ENCODE measurements at places on chromosomes 11 and 22. TPM values are rescaled to one million over a fixed set of nuclear protein-coding genes. Genes with fewer than 3 reads are reported as not detected.

DNA sequence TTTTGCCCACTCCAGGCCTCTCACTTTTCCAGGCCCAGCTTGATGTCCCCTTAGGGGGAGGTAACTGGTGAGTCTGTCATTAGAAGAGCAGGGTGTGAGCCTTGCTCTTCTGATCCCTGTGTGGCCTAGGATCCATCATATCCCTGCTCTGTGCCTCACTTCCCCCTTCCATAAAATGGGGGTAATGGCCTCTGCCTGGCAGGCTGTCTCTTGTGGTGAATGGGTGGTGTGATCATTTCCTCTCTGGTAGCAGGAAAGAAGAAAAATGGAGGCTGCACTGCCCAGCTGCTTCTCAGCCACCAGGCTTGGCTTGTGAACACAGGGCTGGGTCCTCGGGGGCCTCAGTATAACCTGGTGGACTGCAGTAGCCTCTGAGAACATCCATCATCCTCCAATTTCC, 5.6 kb downstream of the ARHGEF17 start:
- no peak for DNase-seq

DNA sequence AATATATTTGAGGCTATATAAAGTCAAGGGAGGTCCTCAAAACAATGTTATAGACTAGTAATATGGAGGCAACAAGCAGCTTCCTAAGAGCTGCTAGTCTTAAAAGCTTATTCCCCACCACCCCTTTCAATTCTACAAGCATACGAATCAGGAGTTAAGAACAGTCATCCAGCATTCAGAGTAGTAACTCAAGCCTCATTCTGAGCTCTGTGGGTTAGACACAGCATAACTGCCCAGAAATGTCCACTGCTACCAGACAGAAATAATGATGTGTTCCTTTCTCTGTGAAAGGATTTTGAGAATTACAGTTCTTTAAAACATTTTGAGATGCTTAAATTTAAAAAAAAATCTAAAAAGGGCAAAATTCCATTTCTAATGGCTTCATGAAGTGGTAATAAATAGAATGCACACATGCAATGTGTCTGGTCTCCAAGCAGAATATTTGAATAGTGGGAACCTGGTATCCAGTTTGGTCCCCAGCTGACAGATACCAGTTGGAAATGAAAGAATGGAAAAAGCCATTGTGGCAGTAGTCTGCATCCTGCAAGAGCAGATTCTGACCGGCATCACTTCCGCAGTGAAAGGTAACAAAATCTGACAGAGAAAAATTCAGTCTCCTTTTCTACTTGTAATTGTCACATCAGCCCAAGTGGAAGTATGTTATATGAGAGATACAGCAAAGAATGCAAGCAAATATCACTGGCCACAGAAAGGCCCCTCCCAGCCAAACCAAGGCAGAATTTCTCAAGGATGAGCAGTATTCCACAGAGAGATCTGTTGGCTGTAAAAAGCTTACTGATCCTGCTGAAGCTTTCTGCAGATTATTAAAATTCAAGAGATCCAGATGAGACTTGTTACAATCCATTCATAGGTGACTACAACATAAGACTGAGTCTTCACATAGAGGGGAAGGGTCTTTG, 310.8 kb upstream of the PITPNB start:
- no peak for DNase-seq

DNA sequence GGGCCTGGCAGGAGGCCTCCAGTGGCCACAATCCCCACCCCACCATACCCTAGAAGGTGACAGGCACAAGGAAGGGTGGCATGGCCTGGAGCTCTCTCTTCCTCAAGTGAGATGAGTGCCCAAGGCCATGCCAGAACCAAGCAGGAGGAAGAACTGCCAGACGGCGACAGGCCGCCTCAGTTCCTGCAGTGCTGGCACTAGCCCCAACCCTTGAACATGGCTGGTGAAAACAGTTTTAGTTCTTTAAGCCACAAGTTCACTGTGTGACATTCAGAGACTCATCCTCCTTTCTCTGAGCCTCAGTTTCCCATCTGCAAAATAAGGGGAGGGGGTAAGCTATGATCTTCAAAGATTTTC, 9.8 kb downstream of the CHRDL2 start:
- no peak for DNase-seq

DNA sequence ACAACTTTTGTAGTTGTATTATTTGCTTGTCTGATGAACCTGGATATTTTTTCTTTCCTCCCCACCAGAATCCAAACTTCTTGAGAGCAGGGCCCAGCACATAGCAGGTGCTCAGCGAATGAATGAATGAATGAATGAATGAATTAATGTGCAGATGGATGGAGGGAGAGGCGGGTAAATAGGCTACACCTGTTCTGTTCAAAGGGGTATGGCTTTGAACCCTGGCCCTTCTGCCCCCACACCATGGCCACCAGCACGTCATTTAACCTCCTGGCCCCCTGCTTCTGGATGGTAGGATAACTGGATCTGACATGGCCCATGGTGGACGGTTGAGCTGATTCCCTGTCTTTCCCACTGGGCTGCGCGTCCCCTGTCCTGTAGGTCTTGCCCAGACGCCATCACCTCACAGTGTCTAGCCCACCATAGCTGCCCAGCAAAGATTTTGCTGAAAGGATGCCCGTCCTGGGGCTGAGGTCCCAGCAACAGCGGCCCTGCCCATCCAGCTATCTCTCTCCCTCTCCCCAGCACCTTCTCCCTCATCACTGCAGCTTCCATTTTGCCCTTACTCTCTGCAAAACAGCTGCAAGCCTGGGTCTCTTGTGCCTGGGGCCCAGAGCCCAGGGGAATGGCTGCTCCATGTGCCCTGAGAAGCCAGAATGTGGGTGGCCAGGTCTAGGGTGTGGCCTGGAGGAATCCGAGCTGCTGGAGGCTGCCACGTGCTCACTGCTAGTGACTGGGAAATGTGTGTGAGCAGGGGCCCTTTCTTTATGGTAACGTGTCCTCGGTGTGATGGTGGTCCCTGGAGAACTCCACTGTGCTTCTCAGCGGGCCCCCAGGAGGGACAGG, 49.3 kb upstream of the LINC01488 start:
- DNase-seq = no peak

- DNase-seq = no peak
Observed at GRCh38 chr22:23888615-23889401, 5.4 kb upstream of the MIF start.

The JOSD1 gene
- 52.7 TPM for total RNA-seq

- no peak for DNase-seq
Observed at GRCh38 chr22:27260087-27260698, 541.4 kb downstream of the MN1 start.

Data from esophagus muscularis mucosa (tissue), 4 donors.